GM10248 (cell line): ENCODE measurements at places on chromosomes 2 and 18.
A peak's percentile ranks its signal among the peaks of the same experiment; 100 is the strongest.

DNA sequence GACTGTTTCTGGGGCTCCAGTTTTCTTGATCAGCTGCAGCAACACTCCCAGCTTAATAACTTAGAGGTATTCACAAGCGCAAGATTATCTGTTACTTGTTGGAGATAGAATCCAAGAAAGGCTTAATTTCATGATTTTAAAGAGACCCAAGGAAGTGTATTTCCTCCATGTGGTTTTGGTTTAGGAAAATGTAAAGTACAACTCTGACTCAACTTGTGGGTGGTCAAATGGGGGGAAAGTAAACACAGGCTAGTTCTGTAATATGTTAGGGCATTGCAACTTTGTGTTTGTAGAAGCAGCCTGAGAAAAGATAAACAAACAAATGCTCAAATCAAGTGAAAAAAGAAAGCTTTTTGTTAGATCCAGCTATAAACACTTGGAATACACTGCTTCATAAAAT lies 90.1 kb upstream of the COL3A1 start:
- DNase-seq: no peak

DNA sequence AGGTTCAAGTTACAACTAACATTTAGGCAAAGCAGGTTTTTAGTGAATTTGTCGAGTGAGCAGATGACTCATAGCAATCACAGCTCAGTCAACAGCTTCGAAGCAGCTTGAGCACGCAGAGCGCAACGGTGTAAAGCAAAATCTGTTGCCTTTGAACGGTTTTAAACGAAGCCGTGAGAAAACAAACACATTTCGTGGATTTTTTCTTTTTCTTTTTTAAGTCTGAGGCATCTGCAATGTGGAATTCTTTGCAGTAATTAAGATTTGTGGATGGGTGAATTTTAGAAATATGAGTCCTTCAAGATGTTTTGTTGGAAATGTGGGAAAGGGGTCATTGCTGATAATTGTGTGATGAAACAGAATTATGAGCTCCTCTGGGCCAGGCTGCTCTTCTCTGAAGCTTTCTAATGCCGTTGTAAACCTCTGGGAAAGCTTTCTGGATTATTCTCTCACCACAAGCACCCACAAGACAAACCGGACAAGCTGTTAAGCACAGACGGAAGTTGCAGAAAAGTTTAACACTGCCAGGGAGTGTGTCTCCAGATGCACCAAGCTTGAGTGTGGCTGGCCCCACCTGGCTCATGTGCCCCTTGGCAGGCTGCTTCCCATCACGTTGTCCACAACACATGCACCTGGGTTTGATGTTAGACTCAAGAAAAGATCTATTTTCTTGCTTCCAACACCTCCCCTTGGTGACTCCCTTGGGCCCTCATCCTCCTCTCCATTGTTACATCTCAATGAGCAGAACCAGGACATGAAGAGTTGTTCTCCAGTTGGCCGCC lies 224.7 kb downstream of the ACKR3 start:
- DNase-seq: no peak

DNA sequence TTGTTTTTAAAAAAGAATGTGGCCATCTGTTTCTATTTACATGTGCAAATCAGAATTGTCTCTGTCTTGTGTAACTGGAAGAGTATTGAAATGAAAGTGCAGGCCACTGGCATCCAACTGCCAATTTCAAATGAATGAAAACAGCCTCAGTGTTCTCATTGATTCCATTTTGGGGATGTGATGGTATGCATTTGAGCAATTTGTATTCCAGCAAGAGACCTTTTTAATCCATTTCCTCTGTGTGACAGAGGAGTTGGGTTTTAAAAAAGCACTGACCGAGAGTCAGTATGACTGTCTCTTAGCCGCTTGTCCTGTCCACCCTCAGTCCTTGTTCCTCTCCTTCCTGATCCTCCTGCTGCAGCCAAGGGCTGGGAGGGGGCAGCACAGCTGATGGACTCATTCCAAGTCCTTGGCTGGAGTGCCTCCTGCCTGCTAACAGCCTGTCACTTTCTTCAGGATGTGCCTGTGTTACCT lies 50.0 kb downstream of the ASAP2 start:
- no peak for DNase-seq

GRCh38 chr18:63162271-63163014 lies 157.1 kb downstream of the BCL2 start:
- DNase-seq: peak; percentile 64

DNA sequence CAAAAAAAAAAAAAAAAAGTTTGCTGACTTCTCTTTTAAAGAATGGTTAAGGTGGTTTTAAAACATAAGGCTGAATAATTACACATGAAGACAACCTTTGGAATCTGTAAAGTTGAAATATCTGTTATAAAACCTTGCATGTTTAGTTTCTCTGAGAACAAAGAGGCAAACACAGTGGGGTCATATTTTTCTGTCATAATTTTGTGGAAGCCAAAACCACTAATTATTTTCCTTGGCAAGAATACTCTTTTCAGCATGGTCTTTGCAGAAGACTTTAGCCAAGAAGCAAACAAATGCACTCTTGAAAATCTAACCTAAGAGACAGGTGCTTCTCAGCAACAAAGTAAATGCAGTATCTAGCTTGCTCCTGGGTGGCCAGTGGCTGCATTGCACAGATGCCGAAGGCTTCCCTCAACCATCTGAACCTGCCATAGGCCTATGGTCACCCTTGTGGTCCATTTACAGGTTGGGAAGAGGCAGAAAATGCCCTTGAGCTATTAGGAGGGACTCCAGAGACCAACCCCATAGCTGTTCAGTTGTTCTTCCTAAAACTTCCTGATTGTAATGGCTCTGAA lies 44.8 kb downstream of the ZAP70 start:
- DNase-seq: no peak

GRCh38 chr2:30470426-30470825 lies 23.4 kb downstream of the LCLAT1 start:
- no peak for DNase-seq

- DNase-seq: no peak
These were observed 218.2 kb downstream of the RAD51AP2 start for GRCh38 chr2:17299891-17300540.

DNA sequence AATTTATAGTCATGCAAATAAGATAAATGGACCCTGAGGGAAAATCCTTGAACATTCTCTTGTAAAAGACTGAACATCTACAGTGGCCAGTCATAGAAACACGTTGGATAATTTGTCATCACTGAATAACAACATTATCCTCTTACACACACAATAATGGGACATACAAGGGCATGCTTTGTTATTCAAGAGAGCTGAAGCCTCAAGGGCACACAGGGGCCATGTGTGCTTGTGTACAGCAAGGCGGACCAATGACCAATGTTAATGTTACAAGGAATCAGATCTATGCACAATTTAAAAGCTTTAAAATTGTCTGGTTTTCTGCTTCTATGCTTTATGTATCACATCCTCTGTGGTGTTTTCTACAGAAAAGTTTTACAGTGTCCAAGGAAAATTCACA lies 23.7 kb downstream of the COL6A3 start:
- DNase-seq: no peak

GRCh38 chr2:7860693-7861092 lies 821.2 kb upstream of the ID2 start:
- DNase-seq: no peak

DNA sequence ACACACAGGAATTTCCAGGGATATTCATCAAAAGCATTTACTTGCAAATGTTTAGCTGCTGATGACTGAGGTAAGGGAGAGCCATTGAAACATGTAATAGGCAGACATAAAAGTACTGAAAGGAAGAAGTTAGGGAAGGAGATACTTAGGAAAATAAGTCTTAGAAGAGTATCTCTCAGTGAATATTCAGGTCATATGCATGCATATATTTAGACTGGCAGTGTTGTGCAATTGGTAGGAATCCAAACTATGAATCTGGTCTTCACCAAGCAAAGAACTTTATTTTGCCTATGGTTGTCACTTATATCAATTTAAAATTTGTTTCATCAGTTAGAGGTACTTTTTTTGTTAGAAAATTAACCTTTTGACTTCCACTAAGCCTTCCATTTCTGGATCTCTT lies 1490.7 kb downstream of the SUCLG1 start:
- DNase-seq: no peak

DNA sequence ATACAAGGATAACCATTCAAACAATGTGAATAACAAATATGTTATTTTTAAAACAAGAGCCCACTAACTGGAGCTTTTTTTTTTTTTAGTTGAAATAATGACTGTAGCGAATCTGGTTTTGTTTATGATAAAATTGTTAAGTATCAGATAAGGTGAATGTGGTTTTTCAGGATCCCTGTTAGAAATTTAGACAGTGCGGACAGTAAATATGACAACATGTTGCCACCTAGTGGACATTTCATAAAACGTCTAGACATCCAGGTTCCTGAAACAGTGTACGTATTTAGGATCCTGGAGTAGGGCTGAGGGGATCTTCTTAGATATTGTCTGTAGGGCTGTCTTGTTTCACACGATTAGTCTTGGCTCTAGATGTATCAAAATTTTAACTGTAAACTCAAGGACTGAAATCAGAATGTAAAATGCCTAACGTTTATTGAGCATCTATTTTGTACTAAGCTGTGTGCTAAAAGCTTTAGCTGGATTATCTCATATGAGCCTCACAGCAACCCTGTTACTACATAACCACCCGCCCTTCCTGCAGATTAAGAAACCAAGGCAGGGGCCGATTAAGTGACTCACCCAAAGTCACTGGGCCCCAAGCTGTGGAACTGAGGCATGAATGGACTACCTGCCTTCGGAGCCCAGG lies 23.9 kb upstream of the CCDC68 start:
- peak; percentile 35 for DNase-seq

GRCh38 chr2:65800998-65801397 lies 368.6 kb upstream of the SPRED2 start:
- DNase-seq: no peak

- DNase-seq: no peak
These were observed 259.0 kb downstream of the LOXHD1 start for GRCh38 chr18:46398005-46398404.

DNA sequence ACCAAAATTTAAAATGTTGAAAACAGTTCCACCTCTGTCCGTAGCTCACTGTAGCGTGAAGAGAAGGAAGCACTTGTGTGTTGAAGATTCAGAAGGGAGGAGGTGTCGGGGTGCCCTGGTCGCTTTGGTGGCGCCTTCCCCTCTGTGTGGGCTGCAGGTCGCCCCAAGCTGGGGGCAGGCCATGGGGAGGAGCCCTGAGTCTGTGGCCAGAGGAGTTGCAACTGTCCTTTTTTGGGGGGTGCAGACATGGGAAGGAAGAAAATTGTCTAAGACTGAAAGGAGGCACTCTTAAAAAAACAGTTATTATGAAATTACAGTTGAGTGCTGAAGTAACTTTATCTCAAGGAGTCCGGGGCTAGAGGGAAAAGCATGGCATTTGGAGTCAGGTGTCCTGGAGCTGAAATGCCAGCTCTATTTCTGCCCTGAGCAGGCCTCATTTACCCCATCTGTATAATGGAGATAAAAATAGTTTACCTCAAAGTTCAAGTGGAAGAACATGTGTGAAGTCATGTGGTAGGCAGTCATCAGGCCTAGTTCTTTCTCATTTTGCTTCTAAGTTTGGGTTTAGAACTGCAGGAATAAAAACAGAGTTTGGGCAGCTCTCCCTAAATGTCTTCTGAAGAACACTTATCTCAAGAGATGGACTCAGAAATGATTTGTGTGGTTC lies 82.1 kb downstream of the RNF144A start:
- DNase-seq: peak; percentile 60

- no peak for DNase-seq
These were observed 170.5 kb upstream of the ALKAL2 start for GRCh38 chr2:458425-458815.

DNA sequence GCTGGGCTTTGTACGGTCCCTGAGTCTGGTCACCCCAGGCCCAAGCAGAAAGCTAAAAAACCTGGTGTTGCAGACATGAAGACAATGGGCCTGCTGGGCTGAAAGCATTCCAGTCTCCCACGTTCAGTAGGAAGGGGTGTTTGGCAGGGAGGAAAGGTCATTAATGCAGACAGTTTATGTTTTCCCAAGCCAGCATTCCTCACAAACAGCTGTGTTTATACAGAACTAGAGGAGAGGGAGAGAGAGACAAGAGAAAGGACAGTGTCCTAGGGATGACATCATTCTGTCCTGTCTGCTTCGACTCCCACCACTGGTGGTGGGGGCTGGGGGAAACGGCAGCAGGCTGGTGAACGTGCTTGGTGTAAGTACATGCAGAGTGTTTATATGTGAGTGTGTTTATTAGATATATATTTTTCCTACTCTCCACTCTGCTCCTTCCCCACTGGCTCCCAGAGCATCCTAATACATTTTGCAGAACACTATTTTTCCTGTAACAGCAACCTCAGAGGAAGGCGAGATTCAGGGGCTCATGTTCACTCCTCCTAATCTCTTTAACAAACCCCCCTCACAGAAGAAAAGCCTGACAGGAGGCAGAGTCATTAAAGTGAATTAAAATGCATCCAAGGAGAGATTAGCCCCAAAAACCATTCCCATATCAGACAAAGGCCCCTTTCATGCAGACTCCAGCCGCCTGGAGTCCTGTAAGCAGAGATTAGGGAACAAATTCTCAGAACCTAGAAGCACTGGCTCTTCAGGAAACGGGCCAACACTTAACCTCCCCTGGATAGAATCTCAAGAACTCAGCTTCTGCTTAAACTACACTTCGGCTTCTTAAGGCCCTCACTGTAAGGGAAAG lies 380.4 kb downstream of the TNS1 start:
- no peak for DNase-seq

GRCh38 chr2:192347542-192347941 lies 152.8 kb upstream of the TMEFF2 start:
- DNase-seq: no peak

- no peak for DNase-seq
These were observed 504.3 kb upstream of the ID2 start for GRCh38 chr2:8177566-8177965.

DNA sequence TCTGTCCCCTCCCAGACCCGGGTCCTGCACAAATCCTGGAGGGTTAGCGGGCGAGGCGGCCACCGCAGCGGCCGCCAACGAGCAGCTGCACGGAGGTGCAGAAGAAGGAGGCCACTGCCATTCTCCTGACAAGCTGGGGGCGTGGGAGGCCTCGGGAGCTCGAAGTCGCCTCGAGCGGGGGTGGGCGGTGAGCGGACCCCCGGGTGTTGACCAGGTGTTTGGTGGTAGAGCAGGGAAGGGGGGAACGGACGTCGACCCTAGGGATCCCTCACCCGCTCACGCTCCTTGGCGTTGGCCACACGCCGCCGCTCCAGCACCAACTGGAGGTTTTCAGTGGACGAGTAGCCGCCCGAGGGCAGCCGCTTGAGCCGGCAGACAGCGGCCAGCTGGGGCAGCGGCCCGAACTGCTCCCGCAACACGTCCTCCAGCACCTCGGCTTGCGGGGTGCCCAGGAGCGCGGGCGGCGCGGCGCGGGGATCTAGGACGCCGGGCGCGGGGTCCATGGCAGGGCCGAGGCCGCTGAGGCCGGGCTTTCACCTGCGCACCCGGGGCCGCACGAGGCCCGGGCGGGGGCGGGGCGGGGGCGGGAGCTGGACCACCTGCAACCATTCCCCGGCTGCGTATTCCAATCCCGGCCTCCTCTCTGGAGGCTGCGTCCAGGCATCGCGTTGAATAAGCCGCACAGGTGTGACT lies at the start of gene FIGLA:
FIGLA (minus strand) TSS at position 508 of the 693 bp plus-strand sequence; CDS start at position 503, 5 bp downstream.
- no peak for DNase-seq
